Progenitor cell of endocrine pancreas (in vitro differentiated cells): ENCODE measurements at places on chromosomes 16 and 17. TPM values are rescaled to one million over a fixed set of nuclear protein-coding genes. Genes with fewer than 3 reads are reported as not detected.

TOB1 gene
- total RNA-seq: 41.0 and 43.9 TPM in 2 replicates

PIRT gene
- not detected in 2 replicates for total RNA-seq

ZP2 gene
- total RNA-seq: not detected in 2 replicates

C16orf95 gene
- total RNA-seq: 4.7 and 5.5 TPM in 2 replicates

RNU2-1 gene
- total RNA-seq: 7,084 and 7,668 TPM in 2 replicates

ZNF764 gene
- 36.1 and 36.6 TPM in 2 replicates for total RNA-seq
